ENCODE measurements at places on chromosomes 3 and 15.

DNA sequence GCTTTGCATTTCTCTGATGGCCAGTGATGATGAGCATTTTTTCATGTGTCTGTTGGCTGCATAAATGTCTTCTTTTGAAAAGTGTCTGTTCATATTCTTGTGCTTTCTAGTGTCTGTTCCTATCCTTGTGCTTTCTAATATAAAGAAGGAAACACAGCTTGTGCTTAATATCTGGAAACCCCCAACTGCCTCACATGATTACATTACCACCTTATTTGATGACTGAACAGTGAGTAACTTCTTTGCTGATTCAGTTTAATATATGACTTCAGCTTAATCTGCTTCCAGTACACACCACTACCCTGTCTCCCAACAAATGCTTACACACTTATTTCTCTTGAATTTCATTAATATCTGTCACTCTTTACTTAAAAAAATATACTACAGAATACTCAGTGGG, 835.1 kb downstream of the EDEM1 start:
- DNase-seq: no peak

- no peak for DNase-seq
Observed at GRCh38 chr3:87468938-87469337, 192.6 kb upstream of the POU1F1 start.

DNA sequence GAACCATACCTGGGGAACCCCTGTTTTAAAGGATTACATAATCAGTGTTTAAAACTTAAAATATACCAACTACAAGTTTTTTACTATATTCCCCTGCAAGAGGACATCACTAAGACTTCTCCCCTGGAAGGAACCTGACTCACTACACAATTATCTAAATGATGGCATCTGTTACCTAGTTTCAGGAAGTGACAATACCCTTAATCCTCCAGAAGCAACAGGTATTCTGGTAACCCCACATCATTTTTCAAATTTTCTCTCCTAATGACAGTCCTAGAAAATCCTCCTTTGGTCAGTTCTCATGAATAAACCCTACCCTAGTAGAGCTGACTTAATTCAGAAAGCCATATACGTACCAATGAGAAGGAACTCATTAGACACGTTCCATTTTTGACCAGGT, 78.4 kb downstream of the RFX7 start:
- DNase-seq: no peak

GRCh38 chr3:175620532-175620931, 761.4 kb downstream of the NAALADL2 start:
- DNase-seq: no peak

GRCh38 chr15:81516012-81516411, 142.0 kb upstream of the TMC3 start:
- no peak for DNase-seq

DNA sequence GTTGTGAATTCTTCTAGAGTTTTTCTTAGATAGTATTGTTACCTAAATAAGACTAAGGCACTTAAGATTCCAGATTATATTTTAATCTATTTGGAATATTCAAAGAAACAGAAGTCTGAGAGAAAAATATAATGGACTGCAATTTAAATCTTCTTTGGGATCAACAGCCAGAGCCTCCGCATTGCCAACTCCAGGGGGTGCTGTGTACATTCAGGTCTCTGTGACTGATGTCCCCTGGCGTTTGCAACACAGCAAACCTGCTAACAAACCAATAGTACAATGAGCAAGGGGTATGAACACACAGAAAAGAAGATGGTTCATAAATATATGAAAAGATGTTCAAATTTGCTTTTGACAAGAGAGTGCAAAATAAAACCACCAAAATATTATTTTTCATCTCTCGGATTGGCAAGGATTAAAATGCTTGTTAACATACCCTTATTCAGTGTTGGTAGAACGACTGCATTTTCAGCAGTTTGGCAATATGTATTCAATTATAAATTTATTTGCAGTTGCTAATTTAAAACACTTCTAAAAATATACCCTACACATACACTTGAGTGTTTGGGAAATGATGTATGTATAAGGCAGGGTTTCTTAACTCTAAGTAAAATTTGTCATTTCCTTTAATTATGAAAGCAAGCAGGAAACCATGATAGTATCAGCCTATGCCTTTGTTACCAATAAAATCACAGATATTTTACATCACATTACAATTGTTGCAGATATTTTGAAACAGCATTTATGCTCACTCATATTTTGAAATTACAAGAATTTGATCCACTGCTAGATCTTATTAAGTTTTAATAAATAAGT, 16.1 kb upstream of the TM4SF1 start:
- no peak for DNase-seq

DNA sequence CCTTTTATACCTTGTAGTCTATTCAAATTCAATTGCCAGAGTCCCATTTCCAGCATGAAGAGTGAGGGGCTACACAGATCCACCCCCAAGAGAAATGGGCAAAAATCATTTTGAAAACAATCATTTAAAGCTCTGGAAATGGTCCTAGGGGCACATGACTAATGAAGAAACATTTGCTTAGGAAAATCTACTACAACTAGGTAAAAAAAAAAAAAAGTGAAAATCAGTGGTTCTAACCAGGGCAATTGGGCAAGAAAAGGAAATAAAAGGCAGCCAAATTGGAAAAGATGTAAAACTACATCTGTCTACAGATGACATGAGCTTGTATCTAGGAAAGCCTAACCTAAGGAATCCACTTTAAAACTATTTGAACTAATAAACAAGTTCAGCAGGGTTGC, 9.4 kb downstream of the IMPG2 start:
- no peak for DNase-seq

GRCh38 chr3:176814285-176814684, 383.0 kb downstream of the TBL1XR1 start:
- DNase-seq: no peak

DNA sequence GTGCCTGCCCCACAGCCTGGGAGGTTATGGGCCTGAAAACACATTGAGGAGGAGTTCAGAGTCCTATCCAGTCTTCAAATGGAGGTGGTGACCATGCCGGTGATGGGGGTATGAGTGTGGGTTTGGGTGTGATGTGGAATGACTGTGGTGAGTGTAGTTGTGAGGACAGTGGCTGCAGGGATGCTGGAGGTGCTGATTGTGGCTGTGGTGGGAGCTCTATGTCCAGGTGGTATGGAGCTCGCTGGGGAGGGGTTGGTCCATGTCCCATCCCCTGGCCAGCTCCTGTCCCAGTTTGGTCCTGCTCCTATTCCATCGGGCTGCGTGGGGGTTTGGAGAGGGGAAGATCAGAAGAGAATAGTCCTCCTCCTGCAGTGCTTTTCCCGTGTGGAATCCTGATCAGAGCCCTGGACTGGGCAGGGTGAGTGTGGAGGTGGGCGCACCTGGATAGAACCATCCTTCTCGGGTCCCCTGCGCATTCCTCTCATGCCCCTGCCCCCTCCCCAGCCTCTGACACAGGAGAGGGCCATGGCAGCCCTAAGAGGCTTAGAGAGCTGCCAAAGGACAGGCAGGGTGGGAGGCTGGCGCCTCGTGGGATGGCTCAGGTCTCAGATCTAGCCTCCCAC, 23.0 kb upstream of the GOLGA6C start:
- no peak for DNase-seq

DNA sequence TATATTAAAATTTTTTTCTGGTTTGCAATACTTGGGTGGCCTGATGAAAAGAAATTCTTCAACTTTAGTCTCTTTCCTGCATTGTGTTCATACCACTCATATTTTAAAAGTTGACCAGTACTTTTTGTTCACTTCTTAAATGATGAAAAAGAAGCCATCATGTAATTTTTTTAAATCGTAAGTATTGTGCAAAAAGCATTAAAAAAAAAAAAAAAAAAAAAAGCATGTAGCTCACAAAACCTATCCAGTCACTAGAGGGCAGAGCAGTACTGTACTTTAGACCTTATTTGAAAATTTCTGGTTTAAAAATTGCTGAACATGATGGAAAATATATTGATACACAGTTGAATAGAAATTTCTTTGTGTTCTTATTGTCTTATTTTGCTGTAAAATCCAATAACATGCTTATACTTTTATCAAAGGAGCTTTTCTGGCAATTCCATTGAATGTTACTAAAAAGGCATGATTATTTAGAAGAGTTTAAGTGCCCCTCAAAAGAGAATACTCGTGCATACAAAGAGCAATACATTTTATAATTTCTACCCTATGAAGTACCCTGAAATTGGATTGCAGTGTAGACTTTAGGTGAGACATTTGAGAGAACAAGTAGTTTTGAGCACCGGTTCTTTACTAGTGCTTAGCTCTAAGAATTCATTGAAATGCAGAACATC, 137.7 kb downstream of the BBX start:
- DNase-seq: no peak

DNA sequence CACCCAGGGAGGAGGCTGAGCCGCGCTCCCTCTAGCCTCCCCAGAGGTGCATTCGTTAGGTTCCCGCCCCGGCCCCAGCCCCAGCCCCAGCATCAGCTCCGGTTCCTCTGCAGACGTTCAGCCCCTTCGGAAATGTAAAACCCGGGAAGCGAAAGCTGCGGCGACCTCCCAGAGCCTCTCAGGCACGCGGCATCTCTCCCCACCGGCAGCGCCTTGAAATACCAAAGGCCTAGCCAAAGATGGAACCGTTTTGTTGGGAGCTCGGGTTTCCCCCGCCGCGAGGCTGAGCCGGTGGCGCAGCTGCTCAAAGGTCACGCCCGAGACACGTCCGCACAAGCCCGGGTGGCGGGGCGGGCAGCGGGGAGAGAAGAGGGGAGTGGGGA, 77.8 kb upstream of the HES1 start:
- DNase-seq: no peak

- DNase-seq: no peak
Observed at GRCh38 chr3:12965999-12966846, 107.0 kb downstream of the IQSEC1 start.

DNA sequence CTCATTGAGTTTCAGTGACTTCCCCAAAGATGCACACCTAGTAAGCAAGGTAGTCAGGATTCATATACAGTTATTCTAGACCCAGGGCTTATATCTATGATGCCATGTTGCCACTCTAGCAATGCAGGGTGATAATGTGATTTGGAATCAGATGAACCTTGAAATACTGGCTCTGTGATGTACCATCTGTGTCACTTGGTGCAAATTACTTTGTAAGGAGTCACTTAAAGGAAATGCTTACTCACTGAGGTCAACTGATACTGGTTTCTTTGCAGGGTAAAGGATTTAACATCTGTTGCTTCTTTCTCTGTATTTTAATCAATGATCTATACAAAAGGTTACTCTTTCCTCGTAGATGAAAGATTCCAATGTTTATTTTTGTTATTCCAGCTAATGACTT, 10.8 kb downstream of the ASB14 start:
- no peak for DNase-seq

DNA sequence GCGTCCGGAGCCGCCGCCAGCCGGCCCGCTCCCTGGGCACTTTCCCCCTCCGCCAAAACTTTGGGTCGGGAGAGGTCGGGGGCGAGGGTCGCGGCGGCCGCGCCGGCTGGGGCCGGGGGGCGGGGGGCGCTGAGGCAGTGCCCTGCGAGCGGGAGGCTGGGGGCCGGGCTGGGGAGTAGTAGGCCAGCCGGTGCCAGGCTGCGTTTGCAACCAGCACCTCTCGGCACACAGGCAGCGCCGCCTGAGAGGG, 452 bp downstream of the BBX start:
- no peak for DNase-seq

DNA sequence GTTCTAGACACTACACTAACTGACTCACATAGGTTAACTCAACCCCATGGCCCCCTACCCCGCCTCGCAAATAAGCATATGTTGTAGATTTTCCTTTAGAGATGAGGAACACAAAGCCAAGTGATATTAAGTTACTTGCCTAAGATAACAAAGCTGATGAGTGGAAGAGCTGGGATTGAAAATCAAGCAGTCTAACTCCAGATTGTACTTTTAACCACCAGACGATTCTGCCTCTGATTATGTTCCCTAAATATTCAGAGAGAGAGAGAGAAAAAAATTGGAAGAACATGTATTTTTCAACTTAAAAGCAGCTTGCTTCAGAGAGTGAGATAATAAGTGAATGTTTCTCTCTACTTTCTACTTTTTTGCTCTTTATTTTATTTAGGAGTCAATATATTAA, 66.9 kb upstream of the THBS1 start:
- DNase-seq: no peak

GRCh38 chr3:126621627-126622345, 33.1 kb downstream of the TXNRD3 start:
- no peak for DNase-seq

DNA sequence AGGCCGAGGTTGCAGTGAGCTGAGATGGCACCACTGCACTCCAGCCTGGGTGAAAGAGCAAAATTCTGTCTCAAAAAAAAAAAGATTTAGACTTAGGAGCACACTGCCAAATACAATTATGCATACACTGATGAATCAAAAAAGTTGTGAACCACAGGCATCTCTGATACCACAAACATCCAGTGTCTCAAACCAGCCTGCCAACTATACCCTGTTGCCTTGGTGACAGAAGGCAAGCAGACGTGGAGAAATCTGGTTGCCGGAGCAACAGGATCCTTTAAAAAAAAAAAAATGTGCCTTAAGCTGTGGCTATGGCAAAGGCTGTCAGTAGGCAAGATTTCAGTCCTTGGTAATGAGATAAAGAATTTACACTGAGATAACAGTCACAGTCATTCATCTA, 202.3 kb downstream of the NEK10 start:
- DNase-seq: no peak

DNA sequence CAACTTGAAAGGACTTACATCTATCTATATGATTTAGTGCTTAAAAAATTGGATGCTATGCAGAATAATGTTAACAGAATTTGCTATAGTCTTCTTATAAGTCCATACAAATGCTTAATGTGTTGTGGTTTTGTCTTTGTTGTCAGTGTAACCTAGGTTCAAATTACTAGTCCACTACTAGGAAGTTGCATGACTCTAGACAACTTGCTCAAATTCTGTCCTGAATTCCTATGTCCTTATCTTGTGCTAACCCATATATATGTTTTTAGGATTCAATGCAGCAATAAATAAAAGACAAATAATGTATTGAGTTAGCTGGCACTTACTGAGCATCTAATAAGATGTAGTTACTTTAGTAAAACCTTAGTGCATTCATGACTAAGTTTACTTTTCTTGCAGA, 276.5 kb upstream of the KCNMB2 start:
- DNase-seq: no peak

DNA sequence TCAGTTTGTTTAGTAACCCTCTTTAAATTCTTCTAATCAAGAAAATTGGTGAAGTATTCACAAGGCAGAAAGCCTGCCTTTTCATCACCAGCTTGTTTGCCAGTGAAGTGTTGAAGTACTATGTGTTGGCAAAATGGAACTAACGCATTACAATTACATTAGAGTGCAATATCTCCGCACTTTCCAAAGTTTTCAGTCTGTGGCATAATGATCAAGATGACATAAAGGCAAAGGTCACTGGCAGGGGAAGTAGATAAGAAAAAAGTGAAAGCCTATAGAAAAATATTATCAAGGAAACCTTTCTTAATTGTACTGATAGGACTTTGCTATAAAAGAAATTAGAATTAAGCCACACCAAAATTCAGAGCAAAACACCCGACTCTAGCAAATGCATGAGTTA, 25.0 kb upstream of the TM4SF1 start:
- DNase-seq: no peak

All from activated CD8-positive, alpha-beta memory T cell treated with anti-CD3 and anti-CD28 coated beads for 48 hours (primary cell).